ENCODE measurements at places on chromosomes 7 and 10.

DNA sequence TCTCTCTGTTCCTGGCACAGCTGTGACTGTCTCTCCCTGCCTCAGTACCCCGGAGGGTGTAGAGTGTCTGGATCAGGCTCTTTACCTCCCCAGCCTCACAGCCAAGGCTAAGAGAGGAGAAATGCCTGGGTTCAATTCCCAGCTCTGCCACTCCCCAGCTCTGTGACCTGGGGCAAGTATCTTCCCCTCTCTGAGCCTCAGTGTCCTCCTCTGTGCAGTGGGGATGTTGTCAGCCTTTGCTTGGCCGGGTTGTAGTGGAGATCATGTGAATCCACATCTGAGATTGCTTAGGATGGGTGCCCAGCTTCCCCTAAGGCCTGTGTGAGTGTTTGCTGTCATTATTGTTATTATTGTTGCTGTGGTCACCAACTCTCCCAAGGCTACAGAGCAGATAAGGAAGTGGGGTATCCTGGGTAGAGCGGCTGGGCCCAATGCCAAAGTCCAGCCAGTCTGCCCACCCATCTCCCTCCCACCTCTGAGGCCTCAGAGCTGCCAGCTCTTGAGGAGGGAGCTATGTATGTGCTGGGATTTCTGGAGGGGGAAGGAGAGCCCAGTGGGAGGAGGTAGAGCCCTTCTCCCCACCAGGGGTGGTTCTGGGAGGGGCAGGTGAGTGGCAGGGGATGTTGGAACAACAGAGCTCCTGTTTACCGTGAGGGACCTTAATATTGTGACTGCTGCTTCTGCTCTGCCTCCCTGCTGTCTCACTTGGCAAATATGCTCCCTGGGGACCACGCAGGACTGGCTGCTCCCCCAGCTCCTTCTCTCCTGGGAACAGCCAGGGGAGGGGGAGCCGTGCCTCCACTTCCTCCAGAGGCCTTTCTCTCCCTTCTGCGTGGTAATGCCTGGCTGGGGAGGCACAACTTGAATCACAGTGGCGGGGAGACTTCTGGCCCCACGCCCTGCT lies 170.5 kb downstream of the RPS24 start:
- DNase-seq: peak; percentile 92

- no peak for DNase-seq
These were observed 45.5 kb downstream of the CAMK2B start for GRCh38 chr7:44279731-44280505.

- DNase-seq: no peak
These were observed 11.9 kb upstream of the PLEKHA1 start for GRCh38 chr10:122362621-122363020.

- no peak for DNase-seq
These were observed 124.7 kb downstream of the NRP1 start for GRCh38 chr10:33209802-33210201.

DNA sequence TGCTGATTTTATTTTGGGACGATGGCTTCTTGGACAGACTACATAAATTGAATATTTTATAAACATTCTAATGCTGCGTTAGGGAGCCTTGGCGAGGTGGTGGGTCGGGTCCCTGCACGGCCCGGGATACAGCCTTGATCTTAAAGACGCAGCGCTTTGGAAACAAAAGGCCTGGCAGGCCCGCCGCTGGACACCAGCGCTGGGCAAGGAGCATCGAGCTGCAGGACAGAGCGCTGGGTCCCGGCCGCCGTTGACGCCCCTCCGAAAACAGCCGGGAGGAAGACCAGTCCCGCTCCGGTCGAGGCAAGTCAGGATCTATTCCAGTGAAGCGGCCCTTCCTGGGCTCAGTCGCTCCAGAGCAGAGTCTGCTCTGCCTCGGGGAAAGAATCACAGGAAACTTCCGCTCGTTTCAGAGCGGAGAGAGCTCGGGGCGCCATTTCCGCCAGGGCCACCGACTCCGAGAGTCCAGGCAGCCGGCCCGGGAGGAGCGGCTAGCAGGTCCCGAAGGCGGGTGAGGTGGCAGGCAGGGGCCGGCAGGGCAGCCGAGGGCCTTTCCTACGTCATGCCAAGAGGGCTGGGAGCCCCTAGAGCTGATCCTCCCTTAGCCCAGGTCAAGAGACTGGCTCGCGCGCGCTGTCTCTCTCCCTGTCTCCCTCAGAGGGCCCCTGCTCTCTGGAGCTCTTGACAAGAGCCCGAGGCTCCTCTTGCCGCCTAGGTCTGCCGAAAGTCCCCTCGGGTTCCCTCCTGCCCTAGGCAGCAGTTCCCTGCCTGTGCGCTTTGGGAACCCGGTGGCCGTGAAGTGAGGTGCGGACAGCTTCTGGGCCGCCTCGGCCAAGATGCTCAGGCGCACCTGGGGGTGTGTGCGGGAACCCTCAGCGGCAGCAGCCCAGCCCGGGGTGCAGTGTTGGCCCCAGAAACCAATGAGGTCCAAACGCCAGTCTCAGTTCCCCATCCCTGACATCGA lies 1.4 kb upstream of the DRGX start:
- DNase-seq: no peak

- DNase-seq: no peak
These were observed 169.7 kb upstream of the TMEM229A start for GRCh38 chr7:124202546-124202945.

DNA sequence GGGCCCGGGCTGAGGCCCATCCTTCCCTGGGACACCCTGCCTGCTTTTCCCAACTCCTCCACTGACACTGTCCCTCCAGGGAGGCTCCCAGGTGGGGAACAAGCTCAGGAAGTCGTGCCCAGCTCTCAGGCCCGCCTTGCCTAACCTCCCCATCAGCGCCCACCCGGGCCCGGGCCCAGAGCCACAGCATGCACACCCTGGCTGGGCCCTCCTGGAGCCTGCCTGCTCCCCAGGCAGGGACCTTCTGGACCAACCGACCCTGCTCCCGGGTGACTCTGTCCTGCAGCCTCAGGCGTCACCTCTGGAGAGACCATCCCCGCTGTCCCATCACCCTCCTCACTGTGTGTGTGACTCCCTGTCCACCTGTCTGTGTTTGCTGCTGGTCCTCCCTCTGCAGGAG lies 1.8 kb upstream of the TMEM184A start:
- no peak for DNase-seq

DNA sequence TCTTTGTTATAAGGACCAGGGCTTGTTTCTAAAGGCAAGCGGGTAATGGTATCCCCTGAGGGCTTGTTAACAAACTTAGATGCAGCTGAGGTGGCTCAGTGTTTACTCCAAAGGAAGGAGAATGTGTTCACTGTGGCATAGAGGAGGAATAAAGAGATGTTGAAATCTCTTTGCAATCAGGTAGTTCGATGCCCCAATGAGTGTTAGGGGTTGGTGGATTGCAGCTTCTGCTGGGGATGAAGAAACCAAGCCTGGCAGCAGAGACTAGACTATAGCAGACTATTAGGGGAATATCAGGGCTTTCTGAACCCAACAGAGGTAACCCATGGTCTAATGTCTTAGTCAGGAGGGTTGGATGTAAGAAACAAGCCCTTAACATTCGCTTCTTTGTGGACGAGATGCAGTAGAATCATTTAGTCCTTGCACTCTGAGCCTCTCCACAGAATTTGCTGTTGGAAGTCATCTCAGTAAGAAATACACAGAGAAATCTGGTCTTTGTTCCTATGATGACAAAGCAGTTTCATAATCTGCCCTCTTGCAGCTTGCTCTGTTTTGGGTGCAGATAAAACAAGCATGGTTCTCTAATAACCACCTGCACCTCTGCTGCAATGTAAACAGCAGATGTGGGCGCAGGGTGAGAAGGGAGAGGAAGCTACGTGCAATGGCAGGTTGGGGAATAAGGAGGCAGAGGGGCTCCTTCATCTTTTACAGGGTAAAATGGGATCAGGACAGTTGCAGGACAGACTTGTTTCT lies 108.6 kb downstream of the NRF1 start:
- no peak for DNase-seq

GRCh38 chr7:47905076-47905920 lies 43.0 kb downstream of the PKD1L1 start:
- no peak for DNase-seq

DNA sequence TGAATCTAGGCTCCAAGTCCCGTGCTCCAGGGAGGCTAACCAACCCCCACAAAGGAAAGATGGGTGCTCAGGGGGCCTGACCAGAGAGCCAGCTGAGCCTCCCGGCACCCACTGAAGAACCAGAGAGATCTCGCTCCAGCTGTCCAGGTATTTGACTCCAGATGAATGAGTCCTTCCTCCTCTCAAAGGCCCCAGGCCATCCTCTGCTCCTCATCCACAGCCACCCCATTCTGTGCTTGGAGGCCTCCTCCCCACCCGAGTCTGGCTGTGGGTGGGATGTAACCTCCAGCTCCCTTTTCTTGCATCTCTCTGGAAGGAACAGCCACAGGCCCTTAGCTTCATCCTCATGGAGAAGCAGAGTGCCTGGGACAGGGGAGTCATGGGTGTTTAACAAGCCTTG lies 44.6 kb downstream of the VSTM4 start:
- DNase-seq: no peak

DNA sequence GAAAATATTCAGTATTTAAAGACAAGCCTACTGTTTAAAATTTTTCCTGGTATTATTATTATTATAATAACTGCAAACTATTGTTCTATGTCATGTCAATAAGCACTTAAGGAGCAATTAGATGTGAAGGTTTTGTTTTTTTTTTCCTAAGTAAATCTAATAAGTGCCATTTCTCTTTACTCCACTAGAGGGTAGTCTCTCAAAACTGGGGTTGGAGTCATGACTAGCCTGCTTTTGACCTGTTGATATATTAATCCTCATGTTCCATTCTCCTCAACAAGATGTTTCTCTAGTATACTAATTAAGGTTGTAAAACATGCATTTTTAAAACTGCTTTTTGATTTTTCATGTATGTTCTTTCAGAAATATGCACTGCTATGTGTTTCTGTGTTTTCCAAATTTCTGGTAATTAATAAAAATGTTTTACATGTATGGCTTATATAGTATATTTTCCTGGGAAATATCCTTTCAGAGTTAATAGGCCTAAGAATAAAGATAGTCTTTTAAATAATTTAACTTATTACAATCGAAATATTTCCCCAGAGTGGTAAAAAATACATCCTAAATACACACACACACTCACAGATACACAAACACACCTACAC lies 1.0 kb upstream of the LRRN3 start:
- DNase-seq: peak; percentile 64

DNA sequence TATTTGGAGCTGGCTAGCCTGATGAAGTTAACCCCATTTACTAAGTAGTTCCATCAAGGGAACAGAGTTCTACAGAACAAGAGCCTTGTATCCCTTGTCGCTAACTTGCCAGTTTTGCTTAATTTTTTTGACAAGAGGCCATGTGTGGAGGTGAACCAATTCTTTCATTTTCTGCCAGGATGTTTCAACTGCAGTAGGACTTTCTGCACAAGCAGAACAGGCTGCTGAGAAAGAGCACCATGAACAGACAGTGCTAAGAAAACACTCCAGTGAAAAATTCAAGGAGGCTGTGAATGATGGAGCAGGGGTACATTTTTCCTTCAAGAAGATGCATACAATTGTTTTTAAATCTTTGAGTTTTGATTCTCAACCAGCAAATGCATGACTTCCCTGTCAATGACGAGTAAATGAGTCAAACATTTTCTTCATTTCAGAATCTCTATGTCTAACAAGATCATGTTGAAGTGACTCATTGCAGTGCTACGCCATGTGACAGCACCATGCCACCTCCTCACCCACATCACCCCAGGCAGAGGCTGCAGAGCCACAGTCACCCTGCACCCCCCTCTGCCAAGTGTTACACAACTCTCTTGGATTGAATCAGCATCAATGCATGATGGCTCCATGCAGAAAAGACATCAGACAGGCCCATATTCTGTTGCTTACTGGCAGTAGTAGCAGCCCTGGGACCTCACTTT lies 193.1 kb downstream of the COBL start:
- DNase-seq: peak; percentile 44

GRCh38 chr7:11232462-11232861 lies 258.8 kb downstream of the PHF14 start:
- DNase-seq: no peak

DNA sequence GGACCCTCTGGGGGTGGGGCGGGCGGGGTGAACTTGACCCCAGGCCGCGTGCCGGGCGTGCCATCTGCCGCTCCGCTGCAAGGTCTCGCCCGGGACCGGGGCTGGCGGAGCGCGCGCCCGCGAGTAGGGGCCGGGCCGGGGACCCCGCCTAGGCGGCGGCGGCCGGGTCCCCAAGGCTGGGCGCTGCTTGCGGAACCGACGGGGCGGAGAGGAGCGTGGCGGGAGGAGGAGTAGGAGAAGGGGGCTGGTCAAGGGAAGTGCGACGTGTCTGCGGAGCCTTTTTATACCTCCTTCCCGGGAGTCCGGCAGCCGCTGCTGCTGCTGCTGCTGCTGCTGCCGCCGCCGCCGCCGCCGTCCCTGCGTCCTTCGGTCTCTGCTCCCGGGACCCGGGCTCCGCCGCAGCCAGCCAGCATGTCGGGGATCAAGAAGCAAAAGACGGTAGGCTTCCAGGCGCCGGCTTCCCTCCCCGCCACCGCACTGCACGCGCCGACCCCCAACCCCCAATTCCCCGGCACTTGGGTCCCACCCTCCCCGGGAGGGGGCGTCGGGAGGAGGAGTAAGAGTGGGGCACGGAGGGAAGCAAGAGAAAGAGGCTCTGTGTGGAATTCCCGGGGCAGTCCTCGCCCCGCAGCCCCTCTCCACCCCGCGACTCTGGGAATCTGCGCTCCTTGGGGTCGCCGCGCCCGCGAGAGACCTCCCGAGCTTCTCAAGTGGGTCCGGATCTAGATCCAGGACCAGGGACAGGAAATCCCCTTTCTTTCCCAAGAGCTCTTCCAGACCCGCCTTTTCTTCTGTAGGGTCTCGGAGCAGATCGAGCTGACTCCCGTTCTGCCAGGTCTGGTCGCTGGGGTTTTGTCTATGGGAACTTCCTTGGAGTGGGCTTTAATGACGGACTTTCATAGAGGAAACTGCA lies at the start of gene PAPSS2:
Gene PAPSS2 (plus strand): TSS at position 308 of the 913 bp plus-strand sequence. CDS start 104 bp downstream, at position 412.
- DNase-seq: peak; percentile 44

All from HT-29 (cell line).